Liver (tissue), 10 donors: ENCODE measurements at places on chromosomes 5 and 9. TPM values are rescaled to one million over a fixed set of nuclear protein-coding genes. Genes with fewer than 3 reads are reported as not detected.

DNA sequence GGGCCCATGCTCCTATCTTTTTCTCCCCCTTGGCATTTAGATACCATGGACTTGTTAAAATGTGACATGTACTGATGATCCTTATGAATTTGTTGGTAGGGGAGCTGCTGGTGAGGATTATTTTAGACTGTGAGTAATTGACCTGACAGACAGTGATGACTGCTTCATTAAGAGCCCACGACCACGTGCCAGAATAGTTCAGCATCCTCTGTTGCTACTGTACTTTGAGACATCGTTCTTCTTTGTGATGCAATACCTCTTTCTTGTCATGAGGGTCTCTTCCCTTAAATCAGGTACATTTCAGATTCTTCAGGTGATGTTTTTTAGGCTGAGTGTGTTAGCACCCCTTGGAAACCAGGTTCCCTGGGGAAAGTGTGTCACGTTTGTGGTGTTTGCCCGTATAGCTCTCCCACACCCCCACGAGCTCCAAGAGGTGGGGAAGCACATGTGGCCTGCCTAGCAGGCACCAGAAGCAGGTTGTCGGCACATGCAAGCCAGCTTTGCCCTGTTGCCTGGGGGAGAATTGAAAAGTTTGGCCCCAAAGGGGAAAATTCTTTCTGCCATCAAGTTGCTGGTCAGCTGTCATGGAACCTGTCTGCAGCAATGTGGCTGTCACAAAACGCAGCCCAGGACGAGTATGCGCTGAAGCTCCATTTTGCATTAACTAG is 25.1 kb downstream of the QRFP start:
- DNase-seq: no peak

Gene GABRP
- not detected for total RNA-seq

DNA sequence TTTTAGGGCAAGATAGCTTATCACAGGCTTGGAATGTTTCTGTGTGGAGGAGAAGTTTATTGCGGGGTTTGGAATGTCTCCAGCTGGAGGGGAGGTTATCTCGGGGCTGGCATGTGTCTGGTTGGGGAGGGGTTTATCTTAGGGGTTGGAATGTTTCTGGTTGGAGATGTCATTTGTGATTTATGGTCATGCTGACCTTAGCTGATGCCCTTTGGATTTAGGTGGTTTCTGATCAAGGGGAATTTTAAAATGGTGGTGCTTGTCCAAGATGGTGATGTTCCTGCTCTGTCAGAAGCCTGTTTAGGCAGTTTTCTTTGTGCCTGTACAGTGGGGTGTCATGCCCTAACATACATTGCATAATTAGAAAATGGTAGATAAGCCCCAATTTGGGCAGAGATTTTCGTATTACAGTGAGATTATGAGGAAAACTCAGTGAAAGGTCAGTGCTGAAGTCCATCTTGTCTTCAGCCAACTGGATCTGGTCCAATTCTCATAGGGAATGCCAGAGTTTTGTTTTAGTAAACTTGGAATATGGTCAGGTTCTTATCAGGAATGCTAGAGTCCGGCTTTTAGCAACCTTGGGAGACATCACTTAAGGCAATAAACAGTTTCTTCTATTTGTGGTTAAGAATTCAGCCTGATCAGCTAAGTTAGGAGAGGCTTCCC is 14.3 kb downstream of the CDK20 start:
- no peak for DNase-seq

GRCh38 chr9:95438561-95439357 is 78.0 kb downstream of the PTCH1 start:
- no peak for DNase-seq

DNA sequence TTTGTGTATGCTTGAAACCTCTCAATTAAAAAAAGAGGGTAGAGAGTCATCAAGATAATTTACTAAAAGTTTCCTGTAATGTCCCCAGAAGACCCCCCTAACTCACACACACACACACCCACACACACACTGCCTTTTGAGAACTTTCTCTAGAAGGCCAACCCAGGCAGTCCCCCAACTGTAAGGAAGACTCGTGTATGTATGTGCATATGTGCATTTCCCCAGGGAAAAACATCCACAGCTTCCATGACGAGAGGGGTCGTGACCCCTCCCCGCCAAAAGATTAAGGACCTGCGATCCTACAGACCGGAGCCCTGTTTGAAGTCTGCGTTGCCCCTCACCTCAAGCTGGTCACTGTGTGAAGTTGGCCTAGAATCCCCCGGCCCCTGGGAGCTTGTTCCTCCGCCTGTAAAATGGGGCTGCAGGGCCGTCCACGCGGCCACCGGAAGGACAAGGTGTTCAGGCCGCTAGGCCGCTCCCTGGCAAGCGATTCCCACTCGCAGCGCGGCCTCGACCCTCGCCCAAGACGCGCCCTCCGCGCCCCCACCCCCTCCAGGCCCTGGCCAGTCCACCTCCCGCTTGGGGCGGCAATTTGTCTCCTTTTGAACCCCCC is 435 bp upstream of the CDX1 start:
- no peak for DNase-seq

DNA sequence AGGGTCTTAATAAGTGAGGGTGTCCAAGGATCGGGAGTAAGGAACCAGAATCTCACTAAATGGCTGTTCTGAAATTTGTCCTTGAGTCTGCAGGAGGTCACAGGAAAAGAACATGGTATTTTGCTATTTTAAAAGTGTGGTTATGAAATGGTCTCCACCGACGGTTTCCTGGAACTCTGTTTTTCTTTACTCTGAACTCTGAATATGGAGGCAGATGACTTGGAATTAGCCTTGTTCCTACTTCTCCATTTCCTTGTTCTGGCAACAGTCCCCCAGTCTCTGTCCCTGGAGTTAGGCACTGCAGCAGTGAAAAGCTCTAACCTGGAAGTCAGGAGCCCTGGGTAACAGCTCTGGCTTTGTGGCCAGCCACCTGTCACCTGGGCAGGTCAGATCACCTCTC is 46.6 kb upstream of the C5orf58 start:
- no peak for DNase-seq

DNA sequence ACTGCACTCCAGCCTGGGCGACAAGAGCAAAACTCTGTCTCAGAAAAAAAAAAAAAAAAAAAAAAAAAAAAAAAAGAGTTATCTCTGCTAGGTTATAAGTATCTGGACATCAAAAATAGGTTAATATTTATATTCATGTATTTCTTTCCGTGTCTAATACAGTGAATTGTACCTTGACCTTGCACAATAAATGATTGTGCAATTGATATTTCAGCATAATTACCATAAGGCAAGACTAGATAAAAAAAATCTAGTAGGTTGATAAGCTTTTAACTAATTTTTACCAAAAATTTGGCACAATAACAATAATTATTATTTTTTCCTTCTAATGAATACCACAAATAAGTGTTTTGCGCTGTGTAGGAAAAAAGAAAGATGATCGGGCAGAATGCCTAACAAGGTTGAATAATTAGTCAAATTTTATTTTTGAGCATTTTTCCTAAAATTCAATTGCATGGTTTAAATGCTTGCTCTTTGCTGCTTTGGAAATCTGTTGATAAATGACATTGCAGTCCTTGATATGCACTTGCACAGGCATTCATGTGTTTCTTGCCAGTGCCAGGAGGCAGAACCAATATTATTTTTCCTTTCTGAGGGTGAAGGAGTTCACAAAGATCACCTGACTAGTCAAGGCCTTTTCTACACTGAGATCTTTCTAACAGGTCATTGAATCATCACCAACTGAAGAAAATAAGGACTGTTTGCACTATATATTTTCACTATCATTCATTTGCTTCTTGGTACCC is 127.5 kb downstream of the ARRDC3 start:
- DNase-seq: no peak

GRCh38 chr9:70574151-70574837 is 159.8 kb upstream of the KLF9 start:
- no peak for DNase-seq

DNA sequence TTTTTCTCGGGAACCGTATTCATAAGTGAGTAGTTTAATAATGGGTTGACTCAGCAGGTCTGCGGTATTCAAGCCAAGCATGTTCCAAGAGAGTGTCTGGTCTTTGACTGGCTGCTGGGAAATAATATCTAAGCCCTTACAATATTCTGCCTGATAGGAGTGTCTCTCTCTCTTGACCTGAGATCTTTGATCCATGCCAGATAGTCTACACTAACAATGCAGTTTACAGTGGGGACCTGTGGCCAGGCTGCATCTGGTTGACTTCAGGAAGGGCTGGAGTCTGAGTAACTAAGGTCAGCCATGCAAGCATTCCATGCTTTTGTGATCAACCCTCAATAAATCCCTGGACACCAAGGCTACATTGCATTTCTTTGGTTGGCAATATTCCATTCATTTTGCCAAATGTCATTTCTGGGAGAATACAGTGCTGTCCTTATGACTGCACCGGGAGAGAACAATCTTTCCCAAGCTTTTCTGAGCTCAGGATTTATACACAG is 195.5 kb downstream of the SEMA5A start:
- DNase-seq: no peak

Gene FAM193B
- 14.3 TPM for total RNA-seq

DNA sequence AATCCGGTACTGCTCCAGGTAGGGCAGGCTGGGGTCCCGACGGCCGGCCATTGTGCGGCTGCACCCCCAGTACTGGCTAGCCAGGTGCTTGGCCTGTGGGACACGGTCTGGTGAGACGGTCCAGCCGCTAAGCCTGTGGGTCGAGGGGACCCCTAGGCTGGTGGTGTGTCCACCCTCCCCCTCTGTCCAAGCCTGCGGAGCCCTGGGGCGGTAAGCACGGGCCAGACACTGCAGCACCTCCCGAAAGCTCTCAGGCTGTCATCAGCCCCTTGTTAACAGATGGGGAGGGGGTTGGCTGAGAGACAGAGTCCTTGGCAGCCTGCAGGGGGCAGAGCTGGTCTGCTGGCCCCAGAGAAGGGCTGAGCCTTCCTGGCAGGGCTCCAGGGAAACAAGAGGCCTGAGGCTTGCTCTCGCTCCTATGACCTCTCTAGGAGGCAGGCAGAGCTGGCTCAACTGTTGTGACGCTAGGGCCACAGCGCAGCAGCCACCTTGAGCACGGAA is 11.8 kb upstream of the MRNIP start:
- DNase-seq: no peak

Gene DOLK
- total RNA-seq: 10.0 TPM

GRCh38 chr5:128053291-128053954 is 30.1 kb upstream of the SLC12A2 start:
- no peak for DNase-seq

- no peak for DNase-seq
Measured at GRCh38 chr9:92405818-92406217, 1.4 kb upstream of the OGN start.

Gene HTR4
- 2.4 TPM for total RNA-seq

DNA sequence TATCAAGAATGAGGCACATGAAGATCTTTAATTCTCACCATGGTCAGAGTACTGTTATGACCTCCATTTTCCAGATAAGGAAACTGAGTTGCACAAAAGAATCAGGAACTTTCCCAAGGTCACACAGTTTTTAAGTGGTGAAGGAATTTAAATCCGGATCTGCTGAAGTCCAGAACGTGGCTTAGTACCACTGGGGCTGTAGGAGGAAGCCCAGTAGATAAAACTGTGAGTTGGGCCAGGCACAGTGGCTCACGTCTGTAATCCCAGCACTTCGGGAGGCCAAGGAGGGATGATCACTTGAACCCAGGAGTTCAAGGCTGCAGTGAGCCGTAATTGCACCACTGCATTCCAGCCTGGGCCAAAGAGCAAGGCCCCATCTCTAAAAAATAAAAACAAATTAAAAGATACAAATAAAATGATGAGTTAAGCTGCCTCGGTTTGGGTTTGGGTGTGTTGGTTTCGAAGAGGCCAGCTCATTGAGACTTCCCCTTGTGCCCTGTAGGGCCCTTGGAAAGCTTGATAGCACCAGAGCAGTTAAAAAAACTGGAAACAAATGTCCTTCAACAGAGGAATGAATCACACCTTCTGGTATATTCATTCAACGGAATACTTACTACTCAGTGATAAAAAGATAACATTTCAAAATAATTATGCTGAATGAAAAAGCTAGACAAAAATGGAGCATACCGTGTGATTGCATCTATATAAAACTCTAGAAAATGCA is 20.1 kb downstream of the ATOX1 start:
- DNase-seq: no peak

- no peak for DNase-seq
Measured at GRCh38 chr5:52708463-52708862, 79.3 kb upstream of the ITGA1 start.

DNA sequence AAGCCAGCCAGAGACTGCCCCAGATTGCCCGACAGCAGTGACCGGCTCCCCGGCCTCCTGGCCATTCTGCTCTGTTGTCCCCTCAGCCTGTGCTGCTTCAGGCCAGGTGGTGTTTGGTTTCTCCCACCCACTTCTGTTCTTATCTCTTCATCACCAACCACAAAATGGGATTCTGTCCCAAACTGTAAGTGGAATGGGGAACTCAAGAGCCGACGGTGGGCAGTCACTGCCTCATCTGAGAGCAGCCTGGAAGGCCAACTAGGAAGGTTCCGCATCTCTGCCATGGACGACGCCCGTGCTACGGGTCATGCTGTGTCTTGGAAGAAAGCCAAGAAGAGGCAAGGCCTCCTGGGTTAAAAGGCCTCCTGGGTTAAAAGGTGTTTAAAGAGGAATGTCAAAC is 219.0 kb upstream of the PIK3R1 start:
- DNase-seq: no peak

GRCh38 chr5:147407094-147407681 is 102.7 kb downstream of the DPYSL3 start:
- no peak for DNase-seq

DNA sequence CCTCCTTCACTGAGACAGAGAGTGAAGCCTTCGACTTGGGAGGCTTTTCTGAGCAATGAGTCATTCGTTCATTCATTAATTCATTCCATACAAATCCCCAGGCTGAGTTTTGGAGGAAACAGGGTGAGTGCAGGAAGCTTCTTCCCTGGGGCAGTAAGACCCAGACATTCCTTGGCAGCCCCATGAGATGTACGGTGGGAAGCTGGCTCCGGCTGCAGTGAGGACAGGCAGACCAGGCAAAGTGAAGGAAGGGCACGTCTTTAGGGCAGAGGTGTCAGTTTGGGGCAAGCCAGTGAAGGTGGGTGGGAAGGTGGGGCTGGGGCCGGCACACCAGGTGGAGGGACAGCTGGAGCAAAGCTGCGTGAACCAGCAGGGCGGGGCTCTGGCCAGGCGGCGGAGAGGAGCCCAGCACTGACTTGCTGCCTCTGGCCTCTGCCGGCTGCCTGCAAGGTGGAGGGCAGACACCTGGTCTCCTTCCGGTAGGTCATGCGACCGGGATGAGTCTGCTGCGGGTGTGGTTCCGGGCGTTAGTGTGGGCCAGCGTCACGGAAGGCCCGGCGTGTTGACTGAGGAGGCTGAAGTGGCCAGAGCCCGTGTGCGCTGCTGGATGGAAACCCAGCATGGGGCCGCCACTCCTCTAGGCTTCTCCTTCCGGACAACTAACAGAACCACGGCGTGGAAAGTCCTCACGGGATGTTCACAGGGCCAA is 16.6 kb downstream of the OLFM1 start:
- DNase-seq: no peak
